NCI-H1417 (cell line): ENCODE measurements at places on chromosomes 13 and 19.

DNA sequence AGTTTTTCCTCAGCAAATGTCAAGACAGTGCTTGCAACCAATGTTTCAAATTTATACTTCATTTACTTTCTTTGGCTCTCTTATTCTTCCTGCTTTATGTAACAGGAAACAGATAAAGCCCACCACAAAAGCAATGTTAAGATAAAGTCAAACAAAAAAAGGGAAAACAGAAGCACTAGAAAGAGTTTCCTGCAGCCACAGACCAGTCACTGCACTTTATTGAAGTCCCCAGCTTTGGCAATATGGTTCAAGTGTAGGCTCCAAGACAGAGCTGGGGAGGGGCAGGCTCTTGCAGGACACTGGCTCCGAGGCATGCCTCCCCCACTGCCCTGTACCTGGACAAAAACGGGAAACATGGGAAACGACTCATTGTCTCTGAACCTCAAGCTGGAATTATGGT, 15.3 kb upstream of the CDC16 start:
- DNase-seq: no peak

DNA sequence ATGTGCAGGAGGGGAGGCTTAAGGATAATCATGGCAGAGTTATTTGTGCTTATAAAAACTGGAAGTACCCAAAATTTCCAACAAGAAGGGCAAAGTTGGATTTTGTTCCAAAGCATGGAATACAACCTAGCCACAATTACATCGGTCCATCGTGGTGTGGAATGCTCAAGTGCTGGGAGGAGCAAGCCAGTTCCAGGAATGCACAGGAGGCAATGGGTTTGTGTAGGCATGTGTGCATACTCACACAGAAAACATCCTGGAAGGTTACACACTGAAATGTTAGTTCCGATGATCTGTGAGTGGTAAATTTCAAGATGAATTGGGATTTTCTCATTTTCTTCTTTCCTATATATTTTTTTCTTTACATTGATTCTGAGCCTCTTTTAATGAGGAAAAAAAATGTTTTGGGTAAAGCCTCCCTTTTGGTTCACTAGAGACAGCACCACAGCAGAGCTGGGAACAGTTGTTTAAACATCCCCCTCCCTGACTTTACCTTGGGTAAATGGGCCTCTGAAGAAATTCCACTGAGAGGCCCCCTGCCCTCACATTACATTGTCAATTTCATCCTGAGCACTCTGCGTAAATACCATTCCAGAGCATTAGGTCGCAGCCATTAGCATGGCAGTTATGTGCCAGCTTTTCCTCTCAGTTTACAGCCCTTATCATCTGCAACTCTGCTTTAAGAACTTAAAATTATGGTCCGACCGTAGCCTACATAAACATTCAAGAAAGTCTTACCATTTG, 122.0 kb downstream of the UQCRFS1 start:
- no peak for DNase-seq

GRCh38 chr19:9644472-9644871, 23.4 kb upstream of the ZNF561 start:
- no peak for DNase-seq

GRCh38 chr13:42137856-42138537, 89.5 kb downstream of the DGKH start:
- DNase-seq: no peak

- no peak for DNase-seq
These were observed 27.7 kb downstream of the EFNB2 start for GRCh38 chr13:106507560-106508274.

GRCh38 chr13:83281654-83282053, 600.6 kb downstream of the SLITRK1 start:
- no peak for DNase-seq

DNA sequence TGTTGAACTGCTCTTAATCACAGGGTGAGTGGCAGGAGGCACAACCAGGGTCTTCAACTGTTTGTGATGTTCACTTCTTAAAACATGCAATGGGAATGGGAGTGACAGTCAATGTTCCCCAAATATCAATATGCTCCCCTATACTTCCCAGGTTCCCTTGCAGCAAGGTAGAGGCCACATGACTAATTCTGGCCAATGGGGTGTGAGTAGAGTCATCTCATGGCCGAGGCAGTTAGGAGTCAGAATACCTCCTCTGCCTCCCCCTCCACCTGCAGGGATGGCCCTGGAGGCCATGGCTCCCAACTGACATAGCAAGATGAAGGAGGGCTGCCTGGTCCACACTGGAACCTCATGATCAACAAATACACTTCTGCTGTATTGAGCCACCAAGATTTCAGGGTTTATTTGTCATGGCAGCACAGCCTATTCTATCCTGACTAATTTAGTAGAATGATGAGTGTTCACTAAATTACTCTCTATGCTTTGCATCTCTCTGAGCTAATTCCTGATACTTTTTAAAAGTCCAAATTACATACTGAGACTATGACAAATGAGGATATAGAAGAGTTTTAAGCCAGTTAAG, 8.9 kb downstream of the VRK3 start:
- no peak for DNase-seq

- no peak for DNase-seq
These were observed 2040.3 kb upstream of the PCDH20 start for GRCh38 chr13:63455938-63456337.

DNA sequence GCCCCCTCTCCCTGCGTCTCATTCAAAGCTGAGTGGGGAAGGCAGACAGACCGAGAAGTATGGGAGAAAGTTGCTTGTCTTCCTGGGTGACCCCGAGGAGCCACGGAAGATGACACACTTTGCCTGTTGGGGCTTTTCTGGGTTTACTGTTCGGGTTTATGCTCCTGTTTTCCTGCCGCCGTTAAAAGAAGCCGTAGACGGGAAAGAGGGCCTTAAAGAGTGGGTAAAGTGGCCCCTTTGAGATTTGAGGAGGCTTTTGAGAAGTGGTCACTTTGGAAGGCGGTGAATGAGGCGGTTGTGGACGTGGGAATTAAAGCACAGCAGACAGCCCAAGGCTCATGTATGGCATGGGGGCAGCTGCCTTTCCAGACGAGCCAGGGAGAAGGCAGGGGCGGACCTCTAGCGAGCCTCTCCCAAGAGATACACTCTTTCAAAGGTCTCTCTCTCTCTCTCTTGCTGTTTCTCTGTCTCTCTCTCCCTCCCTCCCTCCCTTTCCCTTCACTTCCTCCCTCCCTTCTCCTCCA, 493 bp upstream of the LHFPL6 start:
- DNase-seq: peak; percentile 73

DNA sequence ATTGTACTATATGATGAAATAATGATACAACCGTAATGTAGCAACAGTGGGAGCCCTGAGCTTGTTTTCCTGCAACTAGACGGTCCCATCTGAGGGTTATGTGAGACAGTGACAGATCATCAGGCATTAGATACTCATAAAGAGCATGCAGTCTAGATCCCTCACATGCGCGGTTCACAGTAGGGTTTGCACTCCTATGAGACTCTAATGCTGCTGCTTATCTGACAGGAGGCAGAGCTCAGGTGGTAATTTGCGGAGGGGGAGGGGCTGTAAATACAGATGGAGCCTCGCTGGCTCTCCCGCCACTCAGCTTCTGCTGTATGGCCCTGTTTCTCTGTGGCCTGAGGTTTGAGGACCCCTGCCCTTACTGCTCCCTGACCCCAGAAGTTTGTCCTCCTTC, 13.7 kb downstream of the EPHX3 start:
- no peak for DNase-seq

GRCh38 chr19:40762754-40763470, 11.9 kb downstream of the SNRPA start:
- no peak for DNase-seq

DNA sequence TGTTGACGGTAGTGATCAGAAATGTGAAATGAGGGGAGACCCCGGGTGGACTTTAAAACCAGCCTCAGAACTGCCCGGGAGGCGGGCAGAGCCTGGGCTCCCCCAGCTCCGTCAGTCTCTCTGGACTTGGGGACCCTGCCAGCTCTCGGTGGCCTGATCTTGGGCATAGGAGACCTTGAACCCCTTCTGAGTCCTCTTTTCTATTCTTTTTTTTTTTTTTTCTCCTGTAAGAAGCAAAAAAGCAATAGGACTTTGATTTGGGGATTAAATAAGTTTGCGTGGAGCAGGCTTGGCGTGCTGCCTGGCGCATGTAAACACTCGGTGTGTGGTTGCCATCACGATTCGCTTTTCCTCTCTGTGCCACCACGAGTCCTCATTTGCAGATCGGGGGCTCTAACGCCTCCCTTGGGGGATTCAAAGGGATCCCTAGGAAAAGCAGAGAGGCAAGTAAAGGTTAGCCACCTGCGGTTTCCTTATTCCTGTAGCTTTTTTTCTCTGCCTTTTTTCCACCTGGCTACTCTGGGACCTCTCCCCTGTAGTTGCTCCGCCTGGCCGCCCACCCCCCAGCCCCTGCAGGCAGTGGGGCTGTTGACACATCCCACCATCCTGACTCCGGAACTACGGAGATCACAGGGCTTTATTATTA, 1.3 kb downstream of the SAFB start:
- DNase-seq: peak; percentile 54

DNA sequence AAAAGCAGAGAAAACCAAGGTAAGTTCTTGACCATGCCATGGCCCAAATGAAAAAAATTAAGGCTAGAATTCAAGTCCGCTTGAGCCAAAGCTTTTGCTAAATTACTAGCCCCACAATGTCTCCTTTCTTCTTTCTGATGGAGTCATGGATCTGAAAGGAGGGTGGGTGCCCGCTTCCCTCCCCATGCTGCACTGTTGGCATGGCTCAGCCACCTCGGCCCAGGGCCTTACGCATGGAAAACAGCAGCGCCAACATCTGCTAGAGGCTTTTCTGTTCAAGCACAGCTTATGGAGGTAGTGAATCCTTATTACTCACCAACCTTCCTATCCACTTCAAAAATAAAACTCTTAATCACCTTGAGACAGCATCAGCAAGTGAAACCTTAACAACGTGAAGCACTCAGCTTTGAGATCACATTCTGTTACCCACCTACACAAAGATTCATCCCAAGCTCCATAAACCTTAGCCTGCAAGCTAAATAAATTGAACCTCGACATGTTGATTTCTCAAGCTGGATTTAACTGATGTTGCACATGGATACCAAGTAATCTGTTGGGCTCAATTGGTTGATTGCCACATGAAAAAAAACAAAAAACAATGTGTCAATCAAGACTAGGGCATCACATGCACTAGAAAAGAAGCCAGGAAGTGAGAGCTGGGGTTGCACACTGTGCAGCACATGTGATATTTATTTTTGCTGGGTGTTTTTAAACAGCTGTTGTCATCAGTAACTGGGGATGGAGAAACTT, 43.4 kb downstream of the TPT1 start:
- peak; percentile 16 for DNase-seq

DNA sequence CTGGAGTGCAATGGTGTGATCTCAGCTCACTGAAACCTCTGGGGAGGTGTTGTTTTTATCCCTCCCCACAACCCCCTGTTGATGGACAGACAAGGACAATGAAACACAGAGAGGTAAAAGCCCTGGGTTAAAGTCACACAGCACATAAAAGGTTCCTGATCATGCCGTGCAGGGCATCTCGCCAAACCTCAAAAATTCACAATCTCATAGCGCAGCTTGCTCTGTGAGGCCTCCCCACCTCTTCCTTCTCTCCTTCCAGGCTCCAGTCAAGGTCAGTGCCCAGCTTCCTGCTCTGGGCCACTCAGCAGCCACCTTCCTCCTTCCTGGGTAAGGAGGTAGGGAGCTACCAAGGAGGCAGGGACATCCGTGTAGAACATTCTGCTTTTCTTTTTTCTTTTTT, 2.3 kb downstream of the FUT2 start:
- DNase-seq: no peak

DNA sequence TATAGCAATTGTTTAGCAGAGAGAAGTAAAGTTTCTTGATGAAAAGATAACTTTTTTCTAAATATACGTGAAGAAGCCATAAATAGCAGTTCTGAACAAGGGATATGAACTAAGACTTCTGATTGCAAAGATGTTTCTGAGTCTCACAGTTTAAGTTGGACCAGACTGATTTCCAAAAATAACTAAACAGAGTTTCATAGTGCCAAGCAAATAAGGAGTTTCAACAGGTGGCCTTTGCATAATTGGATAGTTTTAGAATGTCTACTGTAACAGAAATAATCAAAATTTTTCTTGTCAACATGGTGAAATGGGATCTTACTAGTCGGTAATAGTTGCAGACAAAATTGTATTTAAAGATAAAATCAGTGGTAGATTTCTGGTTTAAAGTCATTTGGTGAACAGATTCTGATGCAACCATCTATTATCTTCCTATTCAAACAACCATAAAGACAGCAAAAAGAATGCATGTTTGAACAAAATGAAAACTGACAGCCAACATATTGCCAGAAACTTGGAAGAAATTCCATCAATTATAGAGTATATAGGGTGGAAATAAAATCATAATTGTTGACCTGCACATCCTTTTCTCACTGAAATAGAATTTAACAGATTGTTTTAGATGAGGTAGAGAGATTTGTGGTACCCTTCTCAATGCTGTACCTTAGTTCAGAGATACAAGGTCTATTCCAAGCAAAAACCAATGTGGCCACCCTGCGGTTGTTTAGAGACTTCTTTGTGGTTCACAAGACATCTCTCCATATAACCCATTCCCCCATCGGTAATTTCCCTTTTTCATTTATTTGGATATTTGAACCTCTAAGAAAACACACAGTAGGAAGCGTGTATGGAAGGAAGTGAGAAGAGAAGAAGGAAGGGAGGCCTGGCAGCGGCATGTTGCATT, 275.3 kb downstream of the COG6 start:
- DNase-seq: no peak

DNA sequence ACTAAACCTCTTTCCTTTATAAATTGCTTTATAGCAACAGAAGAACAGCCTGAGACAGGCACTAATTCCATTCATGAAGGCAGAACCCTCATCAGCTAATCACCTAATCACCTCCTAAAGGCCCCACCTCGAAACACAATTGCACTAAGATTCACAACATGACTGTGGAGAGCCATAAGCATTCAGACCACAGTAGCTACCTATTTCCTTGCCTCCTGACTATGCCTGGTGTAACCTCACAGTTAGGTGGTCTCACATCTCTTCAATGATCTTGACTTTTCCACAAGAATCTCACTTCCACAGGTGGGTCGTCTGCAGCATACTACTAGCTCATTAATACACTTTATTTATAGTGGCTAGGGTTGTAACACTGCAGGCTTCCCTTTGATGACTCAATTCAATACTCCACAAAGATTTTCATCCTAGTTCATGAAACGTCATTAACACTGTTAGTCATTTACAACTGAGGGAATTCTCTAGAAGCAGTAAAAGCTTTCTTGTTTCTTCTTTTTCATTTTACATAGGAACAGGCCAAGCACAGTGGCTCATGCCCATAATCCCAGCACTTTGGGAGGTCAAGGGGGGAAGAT, 27.1 kb downstream of the STK24 start:
- DNase-seq: no peak

DNA sequence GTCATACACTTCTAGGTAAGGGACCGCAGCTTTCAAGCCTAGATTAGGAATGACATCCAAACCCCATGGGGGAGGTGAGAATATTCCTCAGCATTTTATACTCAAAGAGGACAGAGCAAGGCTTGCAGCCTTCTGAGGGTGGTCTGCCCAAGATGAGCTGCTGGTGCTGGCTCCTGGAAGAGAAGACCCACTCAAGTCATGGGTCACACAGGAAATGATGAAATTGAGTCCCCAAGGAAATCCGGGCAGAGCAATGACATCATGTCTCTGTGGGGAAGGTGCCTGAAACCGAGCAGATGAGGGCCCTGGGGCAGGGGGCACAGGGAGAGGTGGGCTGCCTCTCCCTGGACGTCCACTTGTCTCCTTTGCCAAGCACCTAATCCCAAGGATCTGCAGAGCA, 468.7 kb downstream of the TSHZ3 start:
- no peak for DNase-seq

GRCh38 chr13:49733181-49733951, 42.1 kb upstream of the EBPL start:
- DNase-seq: peak; percentile 2

- DNase-seq: no peak
These were observed 706 bp downstream of the P2RY11 start for GRCh38 chr19:10112037-10112761.

- DNase-seq: no peak
These were observed 2053.6 kb upstream of the PRR20A start for GRCh38 chr13:55087085-55087484.
